ENCODE measurements at places on chromosomes 16 and 17. TPM values are rescaled to one million over a fixed set of nuclear protein-coding genes. Genes with fewer than 3 reads are reported as not detected.

DNA sequence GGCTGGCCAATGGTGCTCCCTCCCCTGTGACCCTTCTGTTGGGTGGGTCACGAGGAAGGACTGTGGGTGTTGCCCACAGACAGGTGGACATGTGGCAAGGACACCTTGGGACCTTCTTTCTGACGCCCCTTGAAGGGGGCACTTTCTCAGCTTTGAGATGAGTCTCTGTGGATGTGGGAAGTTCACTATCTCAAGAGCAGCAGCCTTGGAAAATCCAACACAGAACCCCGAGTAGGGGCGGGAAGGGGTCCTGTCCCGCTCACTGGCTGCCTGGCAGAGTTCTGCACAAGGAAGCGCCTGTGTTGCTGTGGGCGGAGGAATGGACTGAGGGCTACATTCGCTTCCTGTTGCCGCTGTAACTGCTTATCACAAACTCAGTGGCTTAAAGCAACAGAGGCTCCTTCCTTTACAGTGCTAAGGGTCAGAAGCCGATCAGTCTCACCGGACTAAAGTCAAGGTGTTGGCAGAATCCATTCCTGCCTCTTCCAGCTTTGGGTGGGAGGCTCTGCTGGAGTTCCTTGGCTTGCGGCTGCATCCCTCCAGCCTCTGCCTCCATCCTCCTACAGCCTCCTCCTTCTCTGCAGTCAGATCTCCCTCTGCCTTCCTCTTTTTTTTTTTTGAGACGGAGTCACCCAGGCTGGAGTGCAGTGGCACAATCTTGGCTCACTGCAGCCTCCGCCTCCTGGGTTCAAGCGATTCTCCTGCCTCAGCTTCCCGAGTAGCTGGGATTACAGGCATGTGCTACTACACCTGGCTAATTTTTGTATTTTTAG, 305.2 kb downstream of the SEC14L1 start:
- DNase-seq: no peak

DNA sequence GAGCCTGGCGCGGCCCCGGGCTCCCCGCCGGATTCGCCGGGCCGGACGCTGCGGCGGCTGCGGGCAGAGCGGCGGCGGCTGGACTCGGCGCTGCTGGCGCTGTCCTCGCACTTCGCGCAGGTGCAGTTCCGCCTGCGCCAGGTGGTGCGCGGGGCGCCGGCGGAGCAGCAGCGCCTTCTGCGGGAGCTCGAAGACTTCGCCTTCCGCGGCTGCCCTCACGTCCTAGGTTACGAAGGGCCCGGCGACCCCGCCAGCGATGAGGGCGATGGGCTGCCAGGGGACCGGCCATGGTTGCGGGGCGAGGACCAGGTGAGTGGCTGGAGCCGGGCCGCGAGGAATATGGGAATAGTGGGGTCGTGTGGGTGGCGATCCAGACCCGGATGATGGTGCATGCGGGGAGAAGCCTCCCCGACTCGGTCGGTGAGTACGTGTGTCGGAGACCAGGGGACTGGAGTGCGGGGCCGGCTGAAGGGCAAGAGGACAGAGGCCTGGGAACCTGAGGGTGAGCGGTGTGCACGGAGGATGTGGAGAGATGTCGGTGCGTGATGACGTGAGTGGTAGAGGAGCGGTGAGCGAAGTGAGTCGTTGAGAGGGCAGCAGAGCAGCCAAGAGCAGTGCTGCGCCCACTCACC, 517 bp downstream of the RUNDC1 start:
- peak; percentile 24 for DNase-seq

DNA sequence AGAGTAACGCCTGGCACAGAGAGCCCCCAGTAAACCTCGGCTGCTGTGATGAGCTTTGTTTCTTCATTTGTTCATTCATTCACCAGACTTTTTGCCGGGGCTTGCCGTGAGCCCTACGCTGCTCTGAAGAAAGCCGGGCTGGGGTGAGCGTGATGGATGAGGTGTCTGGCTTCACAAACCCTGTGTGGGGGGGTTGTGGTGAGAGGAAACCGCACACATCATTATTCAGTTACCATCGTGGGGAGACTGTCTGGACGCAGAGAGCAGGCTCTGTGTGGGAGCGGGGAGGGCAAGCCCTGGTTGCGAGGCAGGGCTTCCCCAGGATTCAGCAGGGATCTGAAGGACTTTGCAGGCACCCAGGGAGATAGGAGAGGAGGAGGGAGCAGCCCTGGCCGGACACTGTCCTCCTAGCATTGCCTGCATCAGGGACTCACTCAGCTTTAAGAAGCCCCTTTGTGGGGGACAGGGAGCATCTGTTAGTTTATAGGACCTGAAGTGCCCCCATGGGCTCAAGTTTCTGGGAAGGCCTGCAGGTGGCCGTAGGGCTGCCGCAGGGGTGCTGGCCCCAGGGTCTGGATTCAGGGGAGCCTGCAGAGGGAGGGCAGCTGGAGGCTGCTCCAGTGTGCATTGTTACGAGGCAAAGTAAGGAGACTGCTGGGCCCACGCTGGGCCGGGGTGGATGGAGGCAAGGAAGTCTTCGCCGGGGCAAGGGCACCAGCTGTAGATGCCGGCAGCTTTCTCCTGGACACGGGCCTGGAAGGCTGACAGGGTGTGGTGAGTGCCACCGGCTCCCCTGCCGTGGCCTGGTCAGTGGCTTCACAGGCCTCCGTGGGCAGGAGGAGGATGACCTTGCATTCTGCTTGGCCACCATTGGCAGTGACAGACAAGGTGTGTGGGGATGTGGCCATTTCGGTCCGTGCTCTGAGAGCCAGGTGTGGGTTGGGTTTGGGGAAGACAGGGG, 334.5 kb downstream of the SEC14L1 start:
- DNase-seq: no peak

DNA sequence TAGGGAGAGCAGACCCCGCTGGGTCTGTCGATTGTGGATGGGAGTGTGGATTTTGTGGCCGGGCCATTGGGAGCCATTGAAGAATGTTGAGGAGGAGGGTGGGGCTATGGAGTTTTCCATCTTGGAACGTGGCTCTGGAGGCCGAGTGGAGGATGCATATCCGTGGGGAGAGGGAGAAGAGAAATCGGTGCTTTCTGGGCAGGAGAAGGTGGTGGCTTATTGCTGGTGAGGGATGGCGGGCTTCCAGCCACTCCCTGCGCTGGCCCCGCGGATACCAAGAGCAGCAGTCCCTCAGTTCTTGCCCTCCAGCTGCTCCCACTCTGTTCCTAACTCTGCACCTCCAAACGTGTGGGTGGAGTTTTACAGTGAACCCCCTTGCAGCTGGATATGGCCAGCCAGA, 162.4 kb downstream of the CMIP start:
- no peak for DNase-seq

GRCh38 chr16:12207939-12208338, 231.4 kb downstream of the SNX29 start:
- no peak for DNase-seq

DNA sequence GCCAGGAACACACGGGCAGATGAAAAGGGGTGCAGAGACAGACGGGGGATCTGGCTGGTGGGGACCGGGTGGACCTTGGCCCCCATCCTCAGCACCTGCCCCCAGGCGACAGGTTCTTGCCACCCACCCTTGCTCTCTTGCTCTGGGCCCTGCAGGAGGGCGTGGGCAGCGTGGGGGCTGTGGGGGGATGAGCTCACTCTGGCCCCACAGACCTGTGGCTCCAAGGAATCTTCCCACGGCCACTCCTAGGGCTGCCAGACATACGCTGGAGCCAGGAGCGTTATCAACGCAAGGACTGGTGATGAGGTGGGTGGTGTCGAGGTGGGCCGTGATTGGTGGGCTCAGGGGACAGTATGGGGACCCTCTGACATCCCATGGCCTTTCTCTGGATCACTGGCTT, 6.3 kb downstream of the CTRB1 start:
- DNase-seq: no peak

The DHRS7C gene
- total RNA-seq: 3.1 TPM

The IL17C gene
- not detected for total RNA-seq

DNA sequence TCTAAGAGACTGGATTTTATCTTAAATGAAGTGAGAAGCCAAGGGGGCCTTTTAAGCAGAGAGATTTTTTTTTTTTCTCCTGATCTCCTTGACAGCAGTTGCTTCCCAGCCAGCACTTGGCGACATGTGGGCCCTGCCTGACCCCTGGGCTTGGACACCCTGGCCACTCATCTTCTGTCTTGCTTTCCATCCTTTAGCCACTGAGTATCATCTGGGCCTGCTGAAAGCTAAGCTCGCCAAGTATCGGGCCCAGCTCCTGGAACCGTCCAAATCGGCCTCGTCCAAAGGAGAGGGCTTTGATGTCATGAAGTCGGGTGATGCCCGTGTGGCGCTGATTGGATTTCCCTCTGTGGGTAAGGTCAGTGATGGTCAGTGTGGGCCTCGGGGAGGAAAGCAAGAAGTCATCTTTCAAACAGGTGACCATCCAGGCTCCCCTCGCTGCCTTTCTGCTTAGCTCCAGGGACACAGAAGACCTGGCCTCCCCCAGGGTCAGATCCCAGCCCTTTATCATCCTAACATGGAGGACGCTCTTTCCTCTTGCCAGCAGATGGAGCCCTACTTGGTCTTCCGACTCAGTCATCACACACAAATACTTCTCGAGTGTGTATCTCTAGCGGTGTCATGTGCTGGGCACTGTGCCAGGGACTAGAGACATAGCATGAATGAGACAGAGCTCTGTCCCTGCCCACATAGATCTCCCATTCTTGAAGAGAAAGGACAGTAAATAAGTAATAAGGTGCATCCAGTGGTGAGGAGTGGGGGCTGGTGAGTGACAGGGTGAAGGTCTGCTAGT, 6.1 kb downstream of the DRG2 start:
- DNase-seq: peak; percentile 74

DNA sequence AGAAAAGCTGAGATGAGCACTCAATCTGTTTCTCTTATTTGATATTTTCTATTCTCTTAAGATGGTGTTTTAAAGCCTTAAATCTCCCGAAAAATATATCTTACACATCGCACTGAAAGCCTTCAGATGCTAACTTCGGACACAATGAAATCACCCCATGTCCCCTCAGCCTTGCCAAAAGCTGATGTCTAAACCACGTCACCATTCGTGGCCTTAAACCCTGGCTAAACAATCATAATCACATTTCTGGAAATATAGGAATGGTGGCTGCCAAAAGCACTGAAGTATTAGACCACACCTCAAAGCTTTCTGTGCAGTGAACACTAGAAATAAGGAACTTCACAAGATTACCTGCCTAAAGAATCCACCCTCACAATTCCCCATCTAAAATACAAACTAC, 402.7 kb downstream of the SOX9 start:
- DNase-seq: no peak

- no peak for DNase-seq
Measured at GRCh38 chr17:44981221-44981968, 13.3 kb upstream of the C1QL1 start.

DNA sequence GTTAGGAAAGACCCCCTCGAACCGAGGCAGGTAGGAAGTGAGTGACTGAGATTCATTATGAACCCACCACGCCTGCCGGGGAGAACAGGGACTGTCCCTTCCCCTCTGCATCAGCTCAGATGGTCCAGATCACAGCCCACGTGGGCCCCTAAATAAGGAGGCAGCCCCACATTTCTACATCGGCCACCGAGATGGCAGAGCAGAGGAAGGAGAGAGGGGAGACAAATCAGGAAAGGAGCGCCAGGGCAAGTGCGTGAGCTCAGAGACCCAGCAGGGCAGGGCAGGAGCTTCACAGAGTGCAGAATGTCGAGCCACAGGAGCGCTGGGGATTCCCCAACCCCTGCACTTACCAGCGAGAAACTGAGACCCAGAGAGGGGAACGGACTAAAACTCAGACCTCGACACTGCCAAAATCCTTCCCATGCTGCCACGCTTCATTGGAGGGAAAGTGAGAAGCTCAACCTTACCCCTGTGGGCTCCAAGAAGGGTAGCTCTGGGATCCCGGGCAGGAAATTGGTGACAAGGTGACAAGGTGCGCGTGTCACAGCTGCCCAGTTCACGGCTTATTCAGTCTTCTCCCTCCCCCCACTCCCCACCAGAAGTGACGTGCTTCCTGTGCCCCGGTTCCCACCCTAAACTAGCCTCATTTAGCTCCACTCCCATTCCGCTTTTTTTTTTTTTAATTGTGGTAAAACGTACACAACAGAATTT, at the start of gene ICAM2:
ICAM2 (minus strand) TSS at position 578 of the 711 bp plus-strand sequence. CDS start 13,942 bp downstream, outside the sequence.
- peak; percentile 61 for DNase-seq

The TRIM47 gene
- 27.5 TPM for total RNA-seq

GRCh38 chr16:57367116-57367752, 5.1 kb upstream of the CX3CL1 start:
- DNase-seq: no peak
